NCI-H69 (cell line): ENCODE measurements at places on chromosomes 2 and 18.

DNA sequence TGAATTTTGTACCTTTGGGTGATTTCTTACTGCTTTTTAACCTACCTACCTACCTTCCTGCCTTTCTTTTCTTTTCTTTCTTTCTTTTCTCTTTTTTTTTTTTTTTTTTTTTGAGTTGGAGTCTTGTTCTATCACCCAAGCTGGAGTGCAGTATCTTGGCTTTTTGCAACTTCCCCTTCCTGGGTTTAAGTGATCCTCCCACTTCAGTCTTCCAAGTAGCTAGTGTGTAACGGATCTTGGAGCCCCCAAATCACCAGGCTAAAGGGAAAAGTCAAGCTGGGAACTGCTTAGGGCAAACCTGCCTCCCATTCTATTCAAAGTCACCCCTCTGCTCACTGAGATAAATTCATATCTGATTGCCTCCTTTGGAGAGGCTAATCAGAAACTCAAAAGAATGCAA lies 61.3 kb downstream of the DDX18 start:
- no peak for DNase-seq

GRCh38 chr2:120803764-120804335 lies 68.2 kb downstream of the GLI2 start:
- no peak for DNase-seq

GRCh38 chr2:33494877-33495641 lies 18.6 kb downstream of the RASGRP3 start:
- no peak for DNase-seq

- DNase-seq, result no peak
Measured at GRCh38 chr2:223050188-223050587, 1.8 kb upstream of the KCNE4 start.

DNA sequence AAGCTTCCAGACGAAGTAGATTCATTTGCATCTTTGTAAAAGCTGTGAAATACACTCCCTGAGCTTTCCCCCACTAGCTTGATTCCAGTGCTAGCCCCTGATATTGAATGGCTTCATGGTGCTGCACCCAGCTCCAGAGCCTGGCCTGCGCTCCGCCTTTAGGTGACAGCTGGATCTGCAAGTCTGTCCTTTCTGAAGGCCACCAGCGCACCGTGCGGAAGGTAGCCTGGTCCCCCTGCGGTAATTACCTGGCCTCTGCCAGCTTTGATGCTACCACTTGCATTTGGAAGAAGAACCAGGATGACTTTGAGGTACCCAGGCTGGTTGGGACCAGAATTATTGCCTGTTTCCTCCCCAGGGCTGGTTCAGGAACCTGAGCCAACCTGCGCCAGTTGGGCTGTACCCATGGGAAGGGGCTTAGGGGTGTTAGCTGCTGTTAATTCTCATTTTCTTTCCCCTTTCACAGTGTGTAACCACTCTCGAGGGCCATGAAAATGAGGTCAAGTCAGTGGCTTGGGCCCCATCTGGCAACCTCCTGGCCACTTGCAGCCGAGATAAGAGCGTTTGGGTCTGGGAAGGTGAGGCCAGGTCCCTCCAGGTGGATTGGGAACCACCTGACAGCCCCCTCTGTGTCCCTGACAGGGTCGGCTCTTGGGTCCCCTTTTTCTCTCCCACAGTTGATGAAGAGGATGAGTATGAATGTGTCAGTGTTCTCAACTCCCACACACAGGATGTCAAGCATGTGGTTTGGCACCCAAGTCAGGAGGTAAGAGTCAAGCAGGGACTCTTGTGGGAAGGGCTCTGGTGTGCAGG lies 1.3 kb downstream of the CIAO1 start:
- DNase-seq, result peak; percentile 45

DNA sequence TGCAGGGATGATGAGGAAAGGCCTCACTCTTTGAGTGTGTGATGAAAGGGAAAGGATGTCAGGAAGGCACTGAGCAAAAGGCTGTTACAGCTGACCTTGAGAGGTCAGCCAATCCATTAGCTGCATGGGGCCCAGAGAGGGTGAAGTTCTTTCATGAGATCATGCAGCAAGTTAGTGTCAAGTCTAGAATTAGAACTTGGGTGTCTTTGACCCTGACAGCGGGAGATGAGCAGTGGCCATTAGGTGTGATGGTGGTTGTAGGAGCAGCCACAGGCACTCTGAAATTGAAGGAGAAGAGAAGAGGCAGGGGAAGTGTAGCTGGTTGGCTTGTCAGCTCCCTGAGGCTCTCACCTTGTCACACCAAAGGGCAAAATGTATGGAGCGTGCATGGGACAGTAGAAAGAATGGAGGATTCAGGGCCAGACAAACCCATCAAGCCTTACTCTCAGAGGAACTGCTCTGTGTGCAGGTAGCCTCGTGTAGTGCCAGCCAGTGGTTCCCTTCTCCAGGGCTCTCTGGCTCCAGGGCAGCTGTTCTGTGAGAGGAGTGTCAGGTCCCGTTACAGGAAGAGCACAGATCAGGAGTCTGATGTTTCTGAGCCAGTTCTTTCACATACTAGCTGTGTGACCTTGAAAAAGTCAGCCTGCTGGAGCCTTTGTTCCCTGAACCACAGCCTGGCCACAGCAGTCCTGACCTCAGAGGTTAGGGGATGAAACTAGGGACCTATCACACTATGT lies 35.9 kb downstream of the MAP4K4 start:
- DNase-seq, result peak; percentile 11

DNA sequence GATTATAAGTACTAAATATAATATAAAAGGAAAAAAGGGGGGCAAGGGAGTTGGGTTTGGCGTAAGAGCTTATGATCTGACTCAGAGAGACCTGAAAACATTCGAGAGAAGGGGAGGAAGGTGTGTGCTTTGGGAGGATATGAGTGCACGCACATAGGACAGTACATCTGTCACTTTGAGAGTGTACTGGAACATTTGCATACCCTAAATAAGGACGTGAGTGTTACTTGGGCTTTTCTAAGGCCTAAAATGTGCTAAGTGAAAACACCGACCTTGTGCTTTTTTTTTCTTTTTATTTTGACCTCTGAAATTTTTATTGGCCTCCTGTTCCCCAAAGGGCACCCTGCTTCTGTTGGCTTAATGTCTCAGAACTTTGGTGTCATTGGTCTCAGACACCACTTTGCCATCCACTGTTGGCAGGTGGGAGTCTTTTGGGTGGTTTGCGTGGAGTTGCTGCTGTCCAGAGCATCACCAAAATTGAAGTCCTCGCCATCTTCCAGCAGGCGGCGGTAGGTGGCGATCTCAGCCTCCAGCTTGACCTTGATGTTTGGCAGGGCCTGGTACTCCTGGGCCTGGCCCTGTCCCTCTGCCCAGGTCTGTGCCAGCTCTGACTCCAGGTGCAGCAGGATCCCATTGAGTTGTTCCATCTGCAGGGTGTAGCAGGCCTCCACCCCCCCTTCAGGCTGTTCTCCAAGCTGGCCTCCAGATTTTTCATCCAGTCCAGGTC lies 57.7 kb downstream of the CD28 start:
- DNase-seq, result no peak

DNA sequence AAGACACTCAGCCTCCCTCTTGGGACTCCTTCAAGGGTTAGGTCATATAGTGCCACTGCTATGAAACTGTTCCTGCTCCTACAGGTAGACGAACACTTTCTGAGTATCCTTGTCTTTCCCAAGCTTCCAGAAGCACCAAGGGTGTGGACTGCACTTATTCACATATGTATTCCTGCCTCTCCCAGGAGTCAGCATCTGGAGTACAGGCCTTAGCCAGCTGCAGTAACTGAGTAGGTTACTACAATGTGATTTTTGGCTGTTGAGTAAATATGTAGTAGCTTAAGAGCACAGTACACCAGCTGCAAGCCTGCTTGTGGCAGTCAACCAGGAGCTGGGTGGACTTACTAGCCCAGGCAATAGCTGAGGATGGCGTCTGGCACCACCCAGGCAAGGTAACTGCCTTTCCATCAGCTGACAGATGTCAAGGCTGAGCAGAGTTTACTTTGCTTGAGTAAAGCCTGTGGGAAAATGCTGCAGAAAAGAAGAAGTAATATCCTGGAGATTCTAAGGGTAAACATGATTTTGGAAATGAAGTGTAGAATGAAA lies 14.0 kb upstream of the SCLY start:
- no peak for DNase-seq

- no peak for DNase-seq
Measured at GRCh38 chr2:1910592-1911246, 166.4 kb upstream of the PXDN start.

- DNase-seq, result no peak
Measured at GRCh38 chr2:224892574-224893204, 149.6 kb downstream of the DOCK10 start.

DNA sequence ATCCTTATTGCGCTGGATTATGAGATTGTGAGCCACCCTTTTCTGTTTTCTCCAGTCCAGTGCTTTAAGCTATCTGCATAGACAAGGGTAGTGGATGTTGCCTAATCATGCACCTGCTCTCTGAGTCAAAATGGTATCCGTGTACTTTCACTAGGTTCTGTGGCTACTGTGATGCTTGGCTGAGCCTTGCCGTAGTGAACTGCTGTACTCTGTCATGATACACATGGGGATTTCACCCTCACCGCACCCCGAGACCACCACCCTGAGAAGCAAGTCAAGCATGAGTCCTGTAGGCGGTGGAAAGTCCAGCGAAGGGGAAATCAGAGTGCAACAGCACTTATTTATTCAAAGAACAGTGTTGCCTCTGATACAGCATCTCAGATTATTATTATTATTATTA lies 55.0 kb downstream of the ARHGAP25 start:
- no peak for DNase-seq

DNA sequence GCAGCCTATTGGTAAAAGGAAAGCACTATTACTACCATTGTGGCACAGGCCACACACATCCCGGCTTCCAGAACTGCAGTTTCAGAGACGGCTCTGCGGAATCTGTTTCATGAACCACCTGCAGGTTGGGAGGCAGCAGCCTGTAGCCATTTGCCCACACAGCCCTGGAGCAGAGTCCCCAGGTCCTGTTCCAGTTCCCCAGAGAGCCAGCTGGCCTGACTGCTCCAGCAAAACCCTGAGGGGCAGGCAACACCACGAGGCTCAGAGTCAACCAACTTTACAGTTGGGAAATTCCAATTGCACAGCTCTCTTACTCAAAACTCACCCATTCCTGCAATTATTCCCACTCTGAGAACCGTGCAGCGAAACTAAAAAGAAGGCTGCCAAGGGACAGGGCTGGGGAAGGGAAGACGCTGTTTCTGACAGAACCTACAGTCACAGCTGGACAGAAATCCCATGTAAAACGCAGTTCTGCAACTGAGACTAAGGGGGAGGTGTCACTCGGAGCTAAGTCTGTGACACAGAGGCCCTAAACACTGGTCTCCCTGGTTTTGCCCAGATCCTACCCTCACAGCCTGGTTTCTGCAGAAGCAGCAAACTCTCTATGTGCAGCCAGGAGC lies 219.4 kb downstream of the TMEM163 start:
- peak; percentile 19 for DNase-seq

- DNase-seq, result no peak
Measured at GRCh38 chr2:61419570-61419969, 51.3 kb downstream of the USP34 start.

DNA sequence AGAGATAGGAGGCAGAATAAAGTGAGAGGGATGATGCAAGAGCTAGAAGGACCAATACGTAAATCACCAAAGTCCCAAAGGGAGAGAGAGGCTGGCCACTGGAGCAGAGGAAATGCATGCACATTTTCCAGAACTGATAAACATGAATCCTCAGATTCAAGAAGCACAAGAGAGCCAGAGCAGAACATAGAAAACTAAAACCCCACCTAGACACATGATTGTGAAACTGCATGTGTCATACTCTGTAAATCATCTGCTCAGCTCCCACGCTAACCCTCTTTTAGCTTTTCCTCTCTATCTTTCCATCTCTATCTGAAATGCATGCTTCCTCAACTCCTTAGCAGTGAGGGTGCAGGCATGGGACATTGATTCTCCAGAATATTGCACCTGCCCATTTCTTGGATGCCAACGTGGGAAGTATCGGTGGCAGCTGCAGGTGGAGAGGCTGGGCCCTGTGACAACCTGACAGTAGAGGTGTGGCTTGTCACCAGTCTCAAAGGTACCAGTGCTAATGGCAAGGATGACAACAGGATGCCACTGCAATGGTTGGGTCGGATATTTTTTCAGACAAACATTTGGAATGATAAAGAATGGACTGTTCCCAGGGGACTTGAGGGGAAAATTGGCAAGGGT lies 89.3 kb upstream of the OTOS start:
- no peak for DNase-seq

GRCh38 chr18:54205959-54206358 lies 18.5 kb downstream of the MBD2 start:
- no peak for DNase-seq

DNA sequence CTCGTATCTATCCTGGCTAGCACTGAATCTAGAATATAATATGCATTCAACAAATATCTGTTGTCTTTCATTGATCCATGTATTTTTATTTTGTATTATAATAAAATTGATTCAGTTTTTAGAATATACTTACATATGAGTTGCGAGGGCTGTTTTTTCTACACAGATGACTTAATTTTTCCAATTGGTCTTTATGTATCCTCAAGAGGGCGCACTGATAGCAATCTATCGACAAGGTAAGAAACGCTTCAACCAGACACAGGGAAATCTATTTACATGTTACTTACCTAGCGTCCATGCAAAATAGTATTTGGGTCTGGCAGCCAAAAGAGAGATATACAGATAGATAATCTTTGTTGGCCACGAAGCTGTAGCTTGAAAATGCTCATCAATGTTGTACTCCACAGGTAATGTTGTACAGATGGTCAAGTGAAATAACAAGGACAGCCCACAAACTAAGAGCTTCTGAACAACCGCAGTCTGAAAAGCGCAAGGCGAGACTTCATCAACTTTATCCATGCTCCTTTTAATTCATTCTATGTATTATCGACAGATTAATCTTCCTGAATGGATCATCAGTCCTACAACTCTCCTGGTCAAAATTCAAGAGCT lies 35.5 kb upstream of the KIDINS220 start:
- peak; percentile 73 for DNase-seq

- no peak for DNase-seq
Measured at GRCh38 chr18:63183378-63183777, 136.2 kb downstream of the BCL2 start.

GRCh38 chr2:139354518-139354917 lies 574.3 kb upstream of the NXPH2 start:
- peak; percentile 44 for DNase-seq

DNA sequence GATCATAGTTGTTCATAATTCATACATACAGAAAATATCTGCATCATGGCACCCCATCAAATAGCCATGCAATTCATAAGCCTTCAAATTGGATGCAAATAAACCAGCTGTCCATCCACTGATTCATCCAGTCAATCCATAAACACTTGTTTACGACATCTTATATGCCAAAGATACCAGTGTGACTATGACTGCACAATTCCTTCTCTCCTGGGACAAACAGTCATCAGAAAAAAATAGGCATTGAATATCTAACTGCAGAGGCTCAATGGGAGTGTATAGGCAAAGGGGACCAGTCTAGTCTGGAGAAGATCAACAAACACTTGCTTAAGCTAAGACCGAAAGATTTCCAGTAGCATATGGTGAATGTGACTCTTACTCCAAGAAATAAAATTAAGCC lies 70.0 kb downstream of the COL4A3 start:
- no peak for DNase-seq

- no peak for DNase-seq
Measured at GRCh38 chr2:233034091-233034882, 1.8 kb downstream of the NEU2 start.
